NCI-H1694 treated with DMSO at 0.1 percent for 48 hours (cell line): ENCODE measurements at places on chromosomes 11 and 22.

DNA sequence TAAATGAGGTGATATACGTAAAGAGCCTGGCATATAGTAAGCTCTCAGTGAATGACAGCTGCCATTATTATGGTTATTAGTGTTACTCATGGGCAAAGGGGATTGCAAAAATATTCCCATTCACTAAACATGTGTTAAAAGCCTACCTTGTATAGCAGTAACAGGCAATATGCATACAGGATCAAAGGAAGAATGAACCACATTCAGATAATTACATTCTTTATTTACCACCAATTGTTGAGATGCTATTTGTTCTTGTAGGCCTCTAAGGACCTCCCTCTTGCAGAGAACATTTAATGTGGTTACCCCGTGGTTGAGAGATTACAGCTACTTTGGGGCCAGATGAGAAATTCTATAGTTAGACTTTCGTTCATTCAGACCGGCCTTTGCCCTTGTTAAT is 82.7 kb upstream of the DRD2 start:
- DNase-seq, result no peak

- no peak for DNase-seq
Measured at GRCh38 chr11:2890466-2891294, 5.1 kb upstream of the CDKN1C start.

DNA sequence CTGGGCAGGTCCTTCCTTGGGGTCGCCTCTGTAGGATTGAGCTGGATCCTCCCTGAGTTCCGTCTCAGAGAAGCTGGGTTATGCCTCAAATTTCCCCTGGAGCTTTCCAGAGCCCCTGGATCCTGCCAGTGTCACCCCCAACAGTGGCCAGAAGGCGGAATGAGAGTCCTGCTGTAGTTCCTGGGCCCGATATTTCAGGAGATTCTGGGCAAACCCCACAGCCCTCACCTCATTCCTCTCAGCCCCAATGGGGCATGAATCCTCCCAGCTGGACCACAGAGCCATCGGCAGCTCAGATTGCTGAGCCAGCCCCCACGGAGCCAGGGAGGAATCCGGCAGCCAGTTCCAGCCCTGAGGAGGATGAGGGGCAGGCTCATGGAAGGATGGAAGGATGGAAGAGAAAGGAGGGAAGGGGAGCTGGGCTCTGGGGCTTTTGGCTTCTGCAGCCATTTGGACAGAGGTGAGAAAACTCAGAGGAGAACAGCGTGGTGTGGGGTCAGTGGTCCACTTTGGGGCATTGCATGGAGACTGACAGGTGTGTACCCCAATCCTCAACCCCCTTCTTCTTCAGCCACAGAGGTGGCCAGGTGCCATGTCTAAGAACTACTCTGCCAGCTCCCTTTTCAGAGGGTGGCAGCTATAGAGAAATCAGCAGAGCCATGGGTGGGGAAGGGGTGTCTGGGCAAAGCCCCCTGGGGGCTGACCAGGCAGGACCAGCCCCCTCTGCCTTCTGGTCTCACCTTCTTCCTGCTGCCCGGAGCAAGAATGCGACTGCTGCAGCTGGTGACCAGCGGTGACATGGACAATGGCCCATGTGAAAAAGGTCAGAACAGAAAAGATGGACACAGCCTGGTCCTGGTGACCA is 867.6 kb downstream of the TBC1D22A start:
- DNase-seq, result no peak

DNA sequence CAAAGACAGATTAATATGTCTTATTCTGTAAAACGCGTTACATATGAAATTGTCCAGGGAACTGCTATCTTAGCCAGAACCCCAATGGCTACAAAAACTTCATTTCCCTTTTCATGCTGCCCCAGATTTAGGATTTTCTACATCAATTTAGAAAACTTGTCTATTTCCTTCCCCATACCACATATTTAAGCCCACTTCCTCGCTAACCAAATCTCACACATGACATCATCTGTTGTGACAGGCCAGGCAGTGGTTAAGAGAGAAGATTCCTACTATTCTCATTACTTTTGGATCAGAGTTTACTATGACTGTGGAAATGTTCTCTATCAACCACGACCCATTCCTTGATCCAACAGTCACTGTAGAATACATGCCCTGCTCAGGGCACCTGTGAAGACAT is 15.9 kb downstream of the CCDC82 start:
- no peak for DNase-seq

DNA sequence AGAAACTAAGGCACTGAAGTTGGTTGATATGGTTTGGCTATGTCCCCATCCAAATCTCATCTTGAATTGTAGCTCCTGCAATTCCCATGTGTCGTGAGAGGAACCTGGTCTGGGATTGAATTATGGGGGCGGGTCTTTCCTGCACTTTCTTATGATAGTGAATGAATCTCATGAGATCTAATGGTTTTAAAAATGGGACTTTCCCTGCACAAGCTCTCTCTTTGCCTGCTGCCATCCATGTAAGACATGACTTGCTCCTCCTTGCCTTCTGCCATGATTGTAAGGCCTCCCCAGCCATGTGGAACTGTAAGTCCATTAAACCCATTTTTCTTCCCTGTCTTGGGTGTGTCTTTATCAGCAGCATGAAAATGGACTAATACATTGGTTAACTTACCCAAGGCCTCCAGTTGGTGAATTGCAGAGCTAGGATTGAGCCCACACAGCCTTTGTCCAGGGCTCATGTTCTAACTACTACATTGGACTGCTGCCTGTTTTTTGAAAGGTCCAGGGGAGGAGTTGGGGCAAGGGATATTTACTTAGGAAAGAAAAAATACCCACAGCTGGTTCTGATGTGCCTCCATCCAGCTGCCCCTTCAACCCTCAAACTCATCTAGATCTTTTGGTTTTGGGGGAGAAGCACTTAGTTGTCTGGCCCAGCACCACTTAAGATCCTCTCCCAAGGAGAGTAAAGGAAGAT is 107.8 kb upstream of the NAV2 start:
- DNase-seq, result no peak

DNA sequence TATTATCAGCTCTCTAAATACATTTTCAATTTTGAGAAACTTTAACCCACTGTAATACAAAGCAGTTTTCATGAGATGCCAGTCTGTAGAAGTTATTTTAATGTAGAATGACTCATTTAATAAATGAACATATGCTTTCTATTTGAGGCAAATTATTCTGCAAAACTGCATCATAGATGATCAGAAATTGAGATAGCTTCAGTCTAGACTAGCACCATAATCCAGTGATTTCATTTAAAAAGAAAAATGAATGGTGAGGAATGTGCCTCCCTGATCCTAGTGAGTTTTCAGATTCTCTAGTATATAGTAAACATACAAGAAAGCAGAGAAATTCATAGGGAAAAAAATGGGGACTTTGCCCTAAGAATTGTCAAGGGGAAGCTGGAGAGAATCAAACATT is 66.1 kb downstream of the OR5AK2 start:
- no peak for DNase-seq
